ENCODE measurements at places on chromosomes 12 and 14.

- no peak for DNase-seq
These were observed 228.8 kb upstream of the DDHD1 start for GRCh38 chr14:53381895-53382294.

DNA sequence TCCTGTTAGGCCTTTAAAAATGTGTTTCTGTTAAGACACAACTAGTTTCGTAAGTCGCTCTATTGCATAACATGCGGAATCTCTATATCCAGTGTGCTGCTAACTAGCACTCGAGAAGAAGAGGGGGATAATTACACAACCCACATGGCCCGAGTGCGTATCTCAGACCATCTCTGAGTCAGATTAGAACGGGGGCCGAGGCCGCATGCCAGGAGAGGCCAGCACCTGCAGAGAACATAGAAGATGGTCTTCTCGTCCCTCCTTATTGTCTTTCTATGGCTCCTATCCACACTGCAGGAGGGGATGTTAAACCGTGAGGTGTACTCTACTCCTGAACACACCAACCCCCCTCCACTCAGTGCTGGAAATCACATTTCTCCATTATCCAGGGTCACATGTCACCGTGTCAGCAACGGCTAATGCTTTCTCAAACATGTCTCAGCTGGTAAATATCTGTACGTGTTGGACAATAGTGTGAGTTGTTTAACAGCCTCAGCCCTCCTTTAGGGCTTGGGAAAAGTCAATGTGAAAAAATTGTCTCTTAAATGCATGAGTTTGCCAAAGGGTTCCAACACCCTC, 56.3 kb downstream of the CCDC88C start:
- no peak for DNase-seq

- no peak for DNase-seq
These were observed 20.9 kb downstream of the RASSF3 start for GRCh38 chr12:64631197-64631596.

GRCh38 chr12:110270125-110270962, 10.7 kb upstream of the ATP2A2 start:
- no peak for DNase-seq

DNA sequence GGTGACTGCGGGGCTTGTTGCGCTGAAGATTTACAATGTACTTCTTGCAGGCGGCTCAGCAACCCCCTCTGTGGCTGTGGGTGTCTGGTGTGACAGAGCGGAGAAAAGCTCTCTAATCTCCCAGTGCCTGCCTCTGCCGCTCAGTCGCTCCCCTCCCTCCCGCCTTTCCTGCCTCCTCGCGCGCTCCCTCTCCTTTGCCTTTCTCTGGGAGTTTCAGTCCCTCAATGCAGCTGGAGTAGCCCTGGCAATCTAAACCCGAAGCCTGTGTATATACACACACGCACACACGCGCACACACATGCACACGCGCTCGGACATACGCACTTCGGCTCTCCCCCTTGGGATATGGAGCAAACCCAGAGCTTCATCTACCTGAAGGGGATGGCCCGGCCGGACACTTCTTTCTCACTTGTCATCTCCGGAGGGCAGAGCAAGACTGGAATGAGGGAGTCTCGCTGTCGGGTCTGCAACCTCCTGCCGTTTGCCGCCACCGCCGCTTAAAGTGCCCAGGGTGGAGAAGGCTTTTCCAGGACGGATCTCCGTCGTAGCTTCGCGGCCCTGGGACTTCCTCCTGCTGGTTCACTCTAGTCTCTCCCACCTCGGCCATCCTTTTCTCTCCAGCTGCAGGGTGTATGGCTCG, 599 bp upstream of the TRHDE start:
- no peak for DNase-seq

DNA sequence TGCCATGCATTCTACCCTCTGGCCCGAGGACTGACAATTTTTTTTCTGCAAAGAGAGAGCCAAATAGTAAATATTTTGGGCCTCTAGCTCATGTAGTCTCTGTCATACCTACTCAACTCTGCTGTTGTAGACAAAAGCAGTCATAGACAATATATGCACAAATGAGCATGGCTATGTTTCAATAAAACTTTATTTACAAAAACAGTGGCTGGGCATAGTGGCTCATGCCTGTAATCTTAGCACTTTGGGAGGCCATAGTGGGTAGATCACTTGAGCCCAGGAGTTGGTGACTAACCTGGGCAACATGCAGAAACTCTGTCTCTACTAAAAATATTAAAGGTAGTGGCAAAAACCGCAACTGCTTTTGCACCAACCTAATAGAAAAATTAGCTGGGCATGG, 153.7 kb upstream of the BTG1 start:
- DNase-seq, result no peak

- DNase-seq, result no peak
These were observed 30.2 kb downstream of the CACNA1C start for GRCh38 chr12:2083008-2083407.
